ENCODE measurements at places on chromosomes 2 and 18.
A peak's percentile ranks its signal among the peaks of the same experiment; 100 is the strongest.

DNA sequence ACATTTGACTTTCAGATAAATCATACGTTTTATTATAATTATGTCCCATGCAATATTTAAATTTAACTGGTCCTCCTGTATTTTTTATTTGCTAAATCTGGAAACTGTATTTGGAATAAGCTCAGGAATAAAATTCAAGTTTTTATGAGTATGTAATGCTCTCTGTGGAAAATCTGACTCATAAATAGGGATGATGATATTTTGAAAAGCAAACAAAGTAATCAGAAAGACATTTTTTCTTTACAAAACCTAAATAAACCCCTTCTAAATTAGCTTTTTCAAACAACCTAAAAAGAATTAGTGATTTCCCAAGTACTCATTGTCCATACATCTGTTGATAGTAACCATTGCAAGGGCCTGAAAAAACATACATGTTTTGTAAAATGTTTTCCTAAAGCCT, 41.1 kb downstream of the ASB1 start:
- DNase-seq, result no peak

DNA sequence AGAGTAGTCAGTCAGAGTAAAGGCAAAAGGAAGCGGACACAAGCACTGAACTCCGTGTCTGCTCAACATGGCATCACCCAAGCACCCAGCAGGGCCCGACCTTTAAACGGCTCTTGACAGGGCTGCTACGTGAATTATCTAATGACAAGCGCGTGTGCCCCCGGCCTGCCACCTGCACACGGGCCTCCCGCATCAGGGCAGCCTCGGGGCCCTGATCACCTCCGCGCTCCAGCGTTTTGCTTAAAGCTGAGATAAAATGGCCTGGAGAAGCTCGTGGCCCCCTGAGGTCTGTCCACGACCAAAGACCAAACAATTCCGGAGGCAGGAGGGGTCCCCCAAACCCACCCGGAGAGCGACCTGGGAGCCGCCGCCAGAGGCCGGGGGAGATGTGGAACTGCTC, 376 bp downstream of the NDUFA10 start:
- peak; percentile 15 for DNase-seq

DNA sequence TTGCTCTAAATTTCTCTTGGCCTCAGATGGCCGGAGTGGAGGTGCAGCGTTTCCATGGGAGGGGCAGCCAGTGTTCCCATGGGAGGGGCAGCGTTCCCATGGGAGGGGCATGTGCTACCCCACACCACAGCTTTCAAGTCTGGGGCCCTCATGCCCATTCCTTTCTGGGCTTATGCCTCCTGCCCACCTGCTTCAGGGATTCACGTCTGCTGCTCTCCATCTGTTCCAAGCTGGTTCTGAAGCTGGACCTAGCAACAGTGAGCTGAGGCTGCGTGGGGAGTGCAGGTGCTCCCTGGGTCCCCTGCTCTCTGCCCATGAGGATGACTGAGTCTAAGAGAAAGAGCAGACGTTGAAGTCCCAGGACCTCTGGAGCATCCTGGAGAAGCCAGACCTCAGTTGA, 243.1 kb upstream of the PXDN start:
- DNase-seq, result no peak

GRCh38 chr2:46913471-46914381, 1.9 kb downstream of the MCFD2 start:
- DNase-seq, result no peak

DNA sequence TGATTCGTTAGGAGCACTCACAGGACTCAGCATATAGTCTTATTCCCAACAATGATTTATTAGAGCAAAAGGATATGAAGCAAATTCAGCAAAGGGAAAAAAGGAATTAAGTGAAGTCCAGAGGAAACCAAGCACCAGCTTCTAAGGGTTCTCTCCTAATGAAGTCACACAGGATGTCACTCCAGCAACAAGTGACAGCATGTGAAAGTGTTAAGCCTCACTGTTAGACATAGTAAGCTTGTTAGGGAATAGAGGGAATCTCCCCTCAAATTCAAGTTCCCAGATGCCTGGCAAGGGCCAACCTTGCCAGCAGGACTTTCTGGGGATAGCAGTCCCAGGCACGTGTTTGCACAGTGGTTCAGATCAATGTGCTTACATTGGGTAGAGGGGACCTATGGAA, 4.4 kb upstream of the SLC30A6 start:
- DNase-seq, result no peak

DNA sequence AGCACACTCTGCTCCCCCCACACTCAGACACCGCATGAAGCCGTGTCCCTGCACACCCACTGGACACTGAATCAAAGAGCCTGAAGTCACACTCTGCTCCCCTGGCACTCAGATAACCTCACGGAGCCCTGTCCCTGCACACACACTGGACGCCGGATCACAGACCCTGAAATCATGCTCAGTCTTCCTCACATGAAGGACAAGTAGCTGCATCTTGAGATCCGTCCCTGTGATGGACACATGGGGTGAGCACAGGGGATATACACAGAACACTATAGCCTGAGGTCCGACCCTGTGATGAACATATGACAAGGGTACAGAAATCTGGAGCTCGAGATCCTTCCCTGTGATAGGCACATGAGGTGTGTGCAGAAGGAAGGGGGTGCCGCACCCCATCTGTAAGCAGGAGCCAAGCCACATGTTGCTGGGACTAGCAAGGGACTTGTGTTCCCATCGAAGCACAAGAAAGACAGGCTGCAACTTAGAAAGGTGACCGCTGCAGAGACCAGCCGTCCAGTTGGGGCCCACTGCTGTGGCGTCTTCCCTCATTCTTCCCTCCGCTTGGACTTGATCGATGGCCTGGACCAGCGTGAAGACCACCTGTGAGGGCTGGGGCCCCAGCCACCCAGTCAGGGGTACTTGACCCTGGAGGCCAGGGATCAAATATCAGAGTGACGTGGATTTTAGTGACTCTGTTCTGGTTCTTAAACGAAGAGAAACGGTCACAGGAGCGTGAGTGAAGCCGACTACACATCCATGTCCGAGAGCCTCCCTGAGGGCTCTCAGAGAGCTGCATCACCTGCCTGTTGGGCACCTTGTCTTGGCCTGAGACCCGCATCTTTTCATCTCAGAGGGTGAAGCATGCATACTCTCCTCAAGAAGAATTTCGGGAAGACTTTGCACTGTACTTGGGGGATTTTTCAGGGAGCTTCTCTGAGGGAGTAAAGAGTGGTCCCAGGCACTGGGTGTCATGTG, 391.7 kb upstream of the SALL3 start:
- DNase-seq, result no peak

GRCh38 chr18:55455938-55456337, 132.1 kb downstream of the TCF4 start:
- DNase-seq, result no peak

GRCh38 chr2:134706587-134707329, 12.0 kb downstream of the TMEM163 start:
- DNase-seq, result no peak

GRCh38 chr2:58054264-58054663, 7.7 kb downstream of the VRK2 start:
- DNase-seq, result no peak
